NCI-H2107 (cell line): ENCODE measurements at places on chromosomes 11 and 22.

DNA sequence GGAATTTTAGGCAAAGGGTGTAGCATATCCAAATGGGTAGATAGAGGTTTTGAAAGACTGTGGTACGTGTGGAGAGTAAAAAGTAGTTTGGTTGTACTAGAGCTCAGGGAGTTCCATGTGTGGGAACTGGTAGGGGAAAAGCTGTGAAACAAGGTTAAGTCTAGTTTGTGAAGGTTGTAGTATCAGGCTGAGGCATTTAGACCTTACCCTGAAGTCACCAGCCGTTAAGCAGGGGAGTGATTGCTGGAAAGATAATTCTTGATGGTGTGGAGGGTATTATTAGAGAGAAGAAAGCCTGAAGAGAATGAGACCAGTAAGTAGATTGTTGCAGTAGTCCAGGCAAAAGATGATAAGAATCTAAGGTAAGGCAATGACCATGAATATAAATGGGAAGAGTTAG lies 68.0 kb downstream of the RNF169 start:
- no peak for DNase-seq

DNA sequence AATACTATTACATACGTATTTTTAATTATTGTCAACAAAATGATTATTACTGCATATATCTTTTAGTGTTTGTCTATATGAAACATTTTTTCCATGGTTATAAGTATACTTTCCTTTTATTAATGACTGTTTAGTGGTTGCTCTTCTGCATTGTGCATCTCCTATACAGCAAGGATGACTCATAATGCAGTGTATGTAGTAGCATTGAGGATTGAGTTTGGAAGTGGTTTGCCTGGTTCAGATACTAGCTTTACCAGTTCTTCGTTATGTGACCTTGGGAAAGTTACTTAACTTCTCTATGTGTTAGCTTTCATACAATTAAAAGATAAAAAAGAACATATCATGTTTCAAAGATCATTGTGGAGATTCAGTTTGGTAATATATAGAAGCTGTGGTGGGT lies 44.1 kb downstream of the CHORDC1 start:
- no peak for DNase-seq

DNA sequence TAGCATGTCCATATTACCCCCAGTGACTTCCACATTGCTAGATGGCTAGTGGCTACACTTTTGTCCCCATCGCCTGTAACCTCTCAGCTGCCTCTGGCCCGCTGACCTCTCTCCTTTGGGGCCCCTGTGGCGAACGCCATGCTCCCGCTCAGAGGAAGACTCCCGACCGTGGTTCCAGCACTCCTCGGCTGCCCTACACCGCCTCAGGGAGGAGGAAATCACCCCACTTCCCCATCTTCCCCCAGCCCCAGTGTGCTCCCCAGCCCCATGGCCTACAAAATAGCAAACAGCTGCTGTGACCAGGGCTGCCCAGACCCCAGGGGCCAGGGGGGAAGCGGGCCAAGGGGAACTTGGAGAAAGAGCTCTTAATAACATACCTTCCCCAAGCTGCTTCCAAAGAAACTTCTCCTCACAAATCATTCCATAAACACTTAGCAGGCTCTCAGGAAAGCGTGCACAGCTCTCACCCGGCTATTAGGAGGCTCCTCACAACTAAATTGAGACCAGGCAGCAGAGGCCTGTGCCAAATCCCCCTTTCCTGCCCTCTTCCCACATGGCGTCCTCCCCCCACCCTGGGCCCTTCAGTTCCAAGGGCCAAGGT lies 63.5 kb upstream of the WNT11 start:
- no peak for DNase-seq

DNA sequence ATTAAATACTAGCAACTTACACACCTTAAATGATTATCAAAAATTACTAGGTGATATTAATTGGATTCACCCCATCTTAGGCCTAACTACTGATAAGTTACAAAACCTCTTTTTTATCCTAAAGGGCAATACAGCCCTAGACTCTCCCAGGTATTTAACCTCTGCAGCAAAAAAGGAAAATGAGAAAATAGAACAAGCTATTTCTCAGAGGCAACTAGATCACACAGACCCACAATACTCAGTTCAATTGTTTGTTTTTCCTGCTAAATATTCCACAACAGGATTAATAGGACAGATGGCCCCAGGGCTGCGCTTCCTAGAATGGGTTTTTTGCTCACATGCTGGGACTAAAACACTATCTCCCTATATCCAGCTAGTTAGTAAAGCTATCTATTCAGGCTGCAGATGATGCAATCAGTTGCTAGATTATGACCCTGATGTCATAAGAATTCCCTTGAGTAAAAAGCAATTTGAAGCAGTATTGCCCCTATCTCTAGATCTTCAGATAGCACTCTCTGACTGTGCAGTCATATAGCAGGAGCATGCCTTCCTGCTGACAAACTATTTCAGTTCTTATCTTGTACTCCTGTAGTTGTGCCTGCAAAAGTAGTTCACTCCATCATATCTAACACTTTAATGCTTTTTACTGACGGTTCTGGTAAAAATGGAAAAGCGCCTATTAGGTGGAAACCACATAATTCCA lies 1595.5 kb upstream of the TENM4 start:
- no peak for DNase-seq

DNA sequence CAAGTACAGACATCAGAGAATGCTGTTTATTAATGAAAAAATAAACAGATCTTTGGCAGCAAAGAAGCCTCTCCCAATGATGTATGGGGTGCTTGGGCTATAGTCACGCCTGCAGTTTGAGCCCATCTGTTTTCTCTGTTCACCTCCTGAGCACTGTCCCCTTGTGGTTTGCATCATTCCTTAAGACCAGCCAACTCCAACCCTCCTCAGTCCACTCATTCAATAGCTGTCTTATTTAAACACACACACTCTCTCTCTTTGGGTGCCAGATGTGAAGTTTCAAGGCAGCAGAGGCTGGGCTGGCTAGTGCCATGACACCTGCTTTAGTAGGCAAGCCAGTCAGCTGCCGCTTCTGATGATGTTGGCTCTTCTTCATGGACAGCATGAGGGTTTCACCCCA lies 58.1 kb downstream of the POLD3 start:
- no peak for DNase-seq

GRCh38 chr11:27563201-27563600 lies 56.6 kb upstream of the LIN7C start:
- no peak for DNase-seq

DNA sequence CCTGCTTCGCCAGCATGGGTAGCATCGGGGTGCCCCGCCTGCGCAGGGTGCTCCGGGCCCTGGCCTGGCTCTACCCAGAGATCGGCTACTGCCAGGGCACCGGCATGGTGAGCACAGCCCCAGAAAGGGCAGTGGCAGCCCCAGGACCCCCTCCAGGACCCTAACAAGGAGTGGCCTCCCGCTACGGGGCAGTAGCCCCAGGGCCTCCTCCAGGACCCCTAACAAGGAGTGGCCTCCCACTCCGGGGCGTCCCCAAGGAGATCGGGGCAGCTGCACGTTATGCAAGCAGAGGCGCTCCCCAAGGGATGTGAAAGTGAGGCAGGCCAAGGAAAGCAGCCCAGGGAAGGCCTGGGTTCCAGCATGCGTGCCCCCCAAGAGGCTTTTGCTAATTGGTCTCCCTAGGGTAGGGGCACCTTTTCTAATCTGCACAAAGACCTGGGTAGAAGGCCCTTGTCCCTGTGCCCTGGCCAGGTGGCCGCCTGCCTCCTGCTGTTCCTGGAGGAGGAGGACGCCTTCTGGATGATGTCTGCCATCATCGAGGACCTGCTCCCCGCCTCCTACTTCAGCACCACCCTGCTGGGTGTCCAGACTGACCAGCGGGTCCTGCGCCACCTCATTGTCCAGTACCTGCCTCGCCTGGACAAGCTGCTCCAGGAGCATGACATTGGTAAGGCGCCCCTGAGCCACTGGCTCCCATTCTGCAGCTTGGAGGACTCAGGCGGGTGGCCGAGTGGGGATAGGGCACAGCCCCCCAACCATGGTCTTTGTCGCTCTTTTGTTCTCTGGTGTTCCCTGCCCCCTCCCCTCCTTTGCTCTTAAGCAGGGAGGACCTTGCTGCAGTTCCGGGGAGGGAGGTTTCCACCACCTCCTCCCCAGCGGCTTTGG lies 35.0 kb downstream of the SGSM3 start:
- DNase-seq: no peak
